NCI-H226 (cell line): ENCODE measurements at places on chromosomes 4 and X.

GRCh38 chr4:181944527-181944926 lies 298.7 kb upstream of the TENM3 start:
- no peak for DNase-seq

DNA sequence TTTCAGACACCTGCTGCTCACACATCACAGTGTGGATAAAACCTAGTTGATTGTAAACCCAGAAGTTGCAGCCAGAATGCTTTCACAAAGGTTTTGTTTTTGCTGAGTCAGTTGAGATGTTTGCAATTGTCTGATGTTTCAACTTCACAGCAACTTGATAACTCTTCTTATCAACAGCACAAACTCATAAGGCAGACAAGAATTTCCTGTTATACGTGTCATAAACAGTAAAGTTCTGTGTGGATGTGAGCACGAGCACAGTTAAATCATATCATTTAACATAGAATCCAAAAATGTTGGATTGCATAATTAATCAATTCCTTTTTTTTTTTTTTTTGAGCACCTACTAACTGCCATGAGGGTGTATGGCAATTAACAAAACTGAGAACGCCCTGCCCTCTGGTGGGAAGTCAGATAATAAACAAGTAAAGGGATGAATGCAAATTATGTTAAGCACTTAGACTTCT lies 512.2 kb downstream of the PDHA2 start:
- DNase-seq, result peak; percentile 68

GRCh38 chr4:87589531-87589930 lies 18.8 kb upstream of the DSPP start:
- DNase-seq, result peak; percentile 83

DNA sequence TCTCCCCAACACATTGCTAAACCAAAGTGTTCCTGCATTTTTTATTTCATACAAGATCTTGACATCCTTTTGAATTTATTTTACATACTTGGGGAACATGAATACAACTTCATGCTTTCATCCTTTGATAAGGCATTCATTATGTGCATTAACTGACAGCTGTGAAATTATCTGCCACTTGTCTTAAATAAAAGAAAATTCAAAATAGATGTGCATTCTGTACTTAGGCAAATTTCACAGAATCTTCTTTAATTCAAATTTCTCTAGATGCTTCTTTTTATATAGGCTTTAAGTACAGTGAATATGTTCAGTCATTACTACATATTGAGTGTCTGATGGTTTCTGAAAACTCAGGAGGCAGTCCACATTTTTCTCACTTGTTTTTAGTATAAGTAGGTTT lies 518.1 kb downstream of the EPHA5 start:
- no peak for DNase-seq

DNA sequence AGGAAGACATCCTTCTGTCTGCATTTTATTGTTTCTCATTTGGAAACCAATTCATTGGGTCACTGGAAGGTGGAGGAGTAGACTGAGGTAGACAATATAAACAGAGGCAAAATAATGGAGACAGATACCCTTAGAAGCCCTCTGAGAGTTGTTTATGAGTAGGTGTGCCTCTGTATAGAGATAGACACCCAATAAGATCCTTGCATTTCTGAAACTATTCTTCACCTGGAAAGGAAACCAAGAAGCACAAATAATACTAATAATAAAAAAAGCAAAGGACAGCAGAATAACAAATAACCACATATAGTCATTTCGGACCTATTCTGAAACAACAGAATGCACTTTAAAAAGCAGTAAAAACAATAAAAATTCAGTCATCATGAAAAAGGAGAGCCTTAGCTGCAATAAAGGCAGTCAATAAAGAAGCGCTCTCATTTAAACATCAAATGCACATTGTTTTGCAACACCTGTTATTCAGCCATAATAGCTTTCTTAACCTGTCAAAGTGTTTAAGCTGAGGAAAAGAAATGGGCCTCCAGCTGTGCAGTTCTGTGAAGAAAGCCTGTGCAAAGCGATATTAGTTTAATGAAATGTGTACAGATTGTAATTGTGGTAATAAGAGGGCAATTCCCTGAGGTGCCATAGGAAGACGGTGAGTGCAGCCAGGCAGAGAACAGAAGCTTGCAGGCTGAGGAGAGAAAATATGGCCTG lies 904.2 kb downstream of the STPG2 start:
- no peak for DNase-seq

DNA sequence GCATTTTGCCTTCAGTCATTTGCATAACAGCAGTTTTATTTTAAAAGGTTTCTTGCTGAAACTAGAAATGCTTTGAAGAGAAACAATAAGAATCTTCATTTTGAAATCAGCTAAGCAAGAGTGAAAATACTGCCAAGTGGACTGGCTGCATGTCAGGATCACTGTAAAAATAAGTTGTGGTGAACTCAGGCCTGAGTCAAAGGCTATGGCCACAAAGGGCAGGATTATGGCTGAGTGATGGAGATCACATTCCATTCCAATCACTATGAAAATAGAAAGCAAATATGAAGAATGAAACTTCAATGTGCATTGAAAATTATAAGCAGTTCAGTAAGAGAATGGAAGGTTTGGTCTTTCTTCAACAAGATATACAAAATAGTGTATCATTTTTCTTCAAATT lies 224.5 kb downstream of the PCDH18 start:
- DNase-seq, result peak; percentile 48

DNA sequence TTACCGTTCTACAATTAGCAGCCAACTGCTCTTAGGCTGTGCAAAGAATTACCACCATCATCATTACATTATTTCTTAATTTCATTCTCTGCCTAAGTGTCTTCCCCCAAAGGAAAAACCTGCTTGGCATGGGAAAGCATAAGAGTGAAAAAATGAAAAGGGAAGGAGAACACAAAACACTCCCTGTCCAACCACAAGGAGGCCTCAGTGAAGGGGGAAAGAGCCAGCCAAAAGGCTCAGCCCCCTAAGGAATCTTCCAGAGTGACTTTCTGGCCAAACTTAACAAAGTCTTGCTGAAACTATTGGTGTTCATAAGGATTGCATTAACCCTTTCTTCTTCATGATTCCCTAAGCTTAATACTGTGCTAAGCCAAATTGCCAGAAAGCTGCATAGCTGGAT lies 287.4 kb downstream of the SMARCA1 start:
- no peak for DNase-seq

GRCh38 chrX:103774070-103774642 lies 2.5 kb upstream of the PLP1 start:
- DNase-seq, result no peak

- no peak for DNase-seq
Measured at GRCh38 chr4:65310586-65310985, 359.7 kb downstream of the EPHA5 start.

DNA sequence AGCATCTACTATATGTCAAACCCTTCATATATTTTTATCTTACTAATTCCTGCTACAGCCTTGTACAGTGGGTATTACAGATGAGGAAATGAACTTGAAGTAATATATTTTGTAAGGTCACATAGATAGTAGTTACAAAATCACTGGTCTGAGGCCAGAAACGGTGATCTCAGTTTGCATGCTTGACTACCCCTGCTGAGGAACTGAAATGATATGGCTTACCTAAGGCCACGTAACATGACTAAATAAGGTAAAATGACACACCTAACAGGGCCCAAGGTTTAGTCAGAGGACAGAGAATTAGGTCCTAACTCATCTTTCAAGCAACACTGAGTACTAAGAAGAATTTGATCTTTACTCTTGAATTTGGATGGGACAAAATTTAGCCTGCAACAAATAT lies 1.5 kb upstream of the COMMD8 start:
- DNase-seq, result peak; percentile 57

- no peak for DNase-seq
Measured at GRCh38 chr4:126799416-126799815, 833.3 kb upstream of the INTU start.

- DNase-seq, result no peak
Measured at GRCh38 chr4:109315341-109315740, 12.9 kb upstream of the COL25A1 start.

- no peak for DNase-seq
Measured at GRCh38 chr4:149512501-149512900, 303.1 kb downstream of the IQCM start.

DNA sequence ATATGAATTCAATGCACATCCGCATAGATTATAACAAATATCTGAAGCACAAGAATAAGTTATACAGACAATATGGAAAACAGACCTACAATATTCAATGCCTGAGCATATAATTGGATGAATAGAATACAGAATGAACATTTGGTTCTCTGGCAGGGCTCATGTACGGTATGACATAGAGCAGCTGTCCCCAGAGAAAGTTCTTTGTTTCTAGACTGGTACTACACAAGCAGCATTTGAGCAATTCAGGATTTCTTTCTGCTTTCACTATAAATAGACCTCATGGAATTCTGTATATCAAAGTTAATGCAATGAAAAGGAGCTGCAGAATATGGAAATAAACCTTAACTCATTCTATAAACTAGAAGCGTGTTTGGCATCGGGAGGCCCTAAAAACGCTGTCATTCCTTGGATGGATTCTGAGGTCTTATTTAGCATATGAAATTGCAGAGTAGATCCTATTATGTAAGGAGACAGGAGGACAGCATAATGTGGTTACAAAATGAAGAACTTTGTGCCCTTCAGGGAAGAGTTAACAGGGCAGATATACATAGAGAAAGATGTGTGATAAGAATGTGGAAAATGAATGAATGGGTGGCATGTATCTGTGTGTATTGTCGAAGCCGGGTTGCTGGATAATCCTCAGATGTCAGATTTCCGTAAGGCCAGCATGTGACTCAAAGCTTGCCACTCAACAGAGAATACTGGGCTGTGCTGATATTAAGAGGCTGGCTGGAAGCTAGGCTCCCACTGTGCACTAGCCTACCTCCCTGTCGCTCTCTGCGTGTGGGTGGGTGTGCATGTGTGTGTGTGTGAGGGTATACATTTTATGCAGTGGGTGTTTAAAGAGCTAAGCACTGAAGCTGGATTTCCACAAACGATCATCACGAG lies 103.3 kb upstream of the SLC4A4 start:
- DNase-seq, result no peak

- DNase-seq, result no peak
Measured at GRCh38 chr4:84750260-84750959, 167.5 kb downstream of the CDS1 start.

DNA sequence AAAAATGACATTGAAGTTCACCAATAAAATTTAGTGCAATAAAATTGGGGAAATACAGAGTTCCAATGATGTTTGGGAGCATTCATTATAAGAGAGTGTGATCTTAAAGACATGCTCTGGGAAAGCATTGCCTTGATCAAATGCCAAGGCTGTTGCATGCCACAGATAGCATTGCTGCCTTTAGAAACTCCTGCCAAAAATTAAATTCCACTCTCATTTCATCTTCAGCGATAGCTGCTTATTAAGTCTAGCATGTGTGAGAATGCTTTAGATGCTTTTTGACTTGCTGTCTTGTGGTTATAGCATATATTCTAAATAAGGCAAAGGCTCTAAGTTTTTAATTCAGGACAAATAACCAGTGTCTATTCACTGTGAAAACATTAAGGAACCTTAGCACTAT lies 49.3 kb downstream of the NPNT start:
- DNase-seq, result peak; percentile 83

GRCh38 chr4:55561889-55562288 lies 15.2 kb upstream of the CLOCK start:
- no peak for DNase-seq

DNA sequence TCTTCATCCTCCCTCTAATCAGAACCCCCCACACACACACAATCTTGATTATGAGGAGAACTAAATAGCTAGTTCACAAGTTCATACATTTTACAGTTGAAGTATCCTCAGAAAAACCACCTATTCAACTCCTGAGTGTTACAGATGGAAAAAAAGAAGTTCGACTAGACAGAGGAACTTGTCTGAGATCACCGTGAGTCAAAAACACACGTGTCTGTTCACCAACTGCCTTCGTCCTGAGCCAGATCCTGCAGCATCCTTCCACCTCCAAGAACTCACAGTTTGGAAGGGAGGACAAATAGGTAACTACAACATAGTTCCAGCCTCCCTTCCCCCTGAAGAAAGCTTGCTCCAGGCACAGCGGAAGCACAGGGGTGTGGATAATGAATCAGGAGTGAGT lies 19.0 kb upstream of the IRAK1 start:
- DNase-seq, result no peak

- DNase-seq, result no peak
Measured at GRCh38 chr4:116180157-116180601, 905.2 kb downstream of the TRAM1L1 start.

DNA sequence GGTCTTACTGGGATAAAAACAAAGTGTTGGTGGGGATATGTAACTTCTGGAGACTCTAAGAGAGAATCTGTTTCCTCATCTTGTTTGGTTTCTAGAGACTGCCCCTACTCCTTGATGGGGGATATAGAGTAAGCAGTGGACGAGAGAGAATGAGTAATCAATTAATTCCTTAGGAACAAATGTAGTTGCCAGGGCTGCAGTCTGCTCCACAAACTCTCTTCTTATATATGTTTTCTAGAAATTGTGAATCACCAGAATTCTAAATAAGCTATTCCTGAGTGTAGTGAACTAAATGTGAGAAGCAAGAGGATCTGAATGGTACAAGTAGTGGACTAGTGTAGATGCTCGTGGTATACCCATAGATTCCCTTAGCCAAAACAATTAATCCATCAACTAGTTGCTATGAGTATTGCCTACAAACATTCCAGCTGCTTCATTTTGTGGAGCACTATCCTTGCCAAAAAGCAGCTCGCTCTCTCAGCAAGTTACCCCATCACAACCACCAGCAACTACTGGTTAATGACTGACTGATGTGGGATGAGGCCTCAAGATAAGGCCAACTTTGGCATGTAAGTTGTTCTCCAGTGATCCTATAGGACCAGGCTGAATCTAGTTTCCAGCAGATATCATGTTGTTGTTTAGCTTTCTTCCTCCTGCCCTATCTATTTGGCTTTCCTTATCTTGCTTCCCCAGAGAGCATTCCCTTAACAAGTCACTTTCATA lies 273.0 kb downstream of the SLC7A11 start:
- DNase-seq, result peak; percentile 84

GRCh38 chrX:33324099-33324498 lies 112.8 kb upstream of the DMD start:
- DNase-seq, result no peak

- no peak for DNase-seq
Measured at GRCh38 chr4:26145212-26145611, 175.6 kb upstream of the RBPJ start.

- DNase-seq, result no peak
Measured at GRCh38 chr4:39169426-39169825, 12.9 kb upstream of the WDR19 start.

DNA sequence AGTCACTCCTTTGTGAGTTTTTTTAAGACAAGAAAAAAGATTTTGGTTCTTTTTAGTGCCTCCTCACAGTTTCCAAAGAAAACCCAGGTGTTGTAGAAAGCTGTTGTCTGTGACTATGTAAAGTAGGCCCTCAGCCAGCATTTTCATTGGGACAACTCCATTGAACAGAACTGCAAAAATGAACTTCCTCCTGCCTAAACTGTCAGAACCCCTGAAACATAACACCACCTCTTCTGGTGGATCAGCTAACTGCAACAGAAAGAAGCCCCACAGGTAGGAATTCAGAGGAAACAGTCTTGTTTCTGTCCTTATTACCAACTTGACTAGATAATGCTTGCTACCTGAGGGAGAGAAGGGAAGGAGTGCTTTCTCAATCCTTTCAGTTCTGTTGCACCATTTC lies 3.4 kb upstream of the ATP11C start:
- DNase-seq, result no peak
